PC-9 (cell line): ENCODE measurements at places on chromosomes 2 and 18. TPM values are rescaled to one million over a fixed set of nuclear protein-coding genes. Genes with fewer than 3 reads are reported as not detected.

- no peak overlapping the region for H3K4me3 ChIP-seq
- H3K27me3 ChIP-seq: no peaks in the 10 kb centered on the region
- H3K36me3 ChIP-seq: no peaks in the 10 kb centered on the region
- H3K27ac ChIP-seq: no peak overlapping the region
- no peaks in the 10 kb centered on the region for H3K4me1 ChIP-seq
- DNase-seq: no peak
These were observed 200.8 kb downstream of the PLCL1 start for GRCh38 chr2:198004921-198005829.

DNA sequence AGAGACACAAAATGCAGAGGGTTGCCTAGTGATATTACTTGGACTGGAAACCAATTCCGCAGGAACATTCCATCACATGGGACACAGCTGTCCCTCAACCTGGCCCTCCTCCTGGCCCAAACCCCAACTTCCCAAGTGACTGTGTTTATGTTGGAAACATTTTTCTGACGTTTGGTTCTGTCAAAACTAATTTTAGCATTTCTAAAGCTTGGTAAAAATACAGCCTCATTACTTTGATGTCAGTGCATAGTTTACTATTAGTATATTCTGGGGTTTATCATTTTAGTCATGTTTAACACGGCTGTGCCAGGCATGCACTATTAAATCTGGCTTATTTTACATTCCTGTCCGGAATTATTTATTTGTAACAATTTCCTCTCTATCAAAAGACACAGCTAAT lies 69.9 kb downstream of the GLI2 start:
- H3K27me3 ChIP-seq: peaks cover 31% of the 10 kb centered on the region; the same call in 1 of the 2 replicates
- DNase-seq: no peak
- no peaks in the 10 kb centered on the region for H3K4me1 ChIP-seq
- no peaks in the 10 kb centered on the region for H3K36me3 ChIP-seq
- no peak overlapping the region for H3K4me3 ChIP-seq
- no peak overlapping the region for H3K27ac ChIP-seq

DNA sequence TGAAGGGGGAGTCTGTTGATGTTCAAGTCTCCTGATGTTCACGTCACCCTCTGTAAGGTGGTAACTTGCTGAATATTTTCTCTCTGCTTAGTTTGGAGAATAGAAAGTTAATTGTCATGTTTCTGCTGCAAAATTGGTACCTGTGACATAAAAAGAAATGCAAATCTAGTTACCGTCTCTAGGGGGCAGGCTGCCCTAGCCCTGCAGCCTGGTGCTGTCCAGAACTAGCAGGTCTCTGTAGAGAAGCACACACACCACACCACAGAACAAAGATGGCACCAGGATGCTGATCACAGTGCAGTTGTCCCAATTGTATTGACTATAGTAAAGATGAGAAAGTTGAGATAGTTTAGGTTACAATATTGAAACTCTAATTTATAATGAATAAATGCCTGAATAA lies 47.0 kb downstream of the SLC9A4 start:
- H3K4me1 ChIP-seq: peaks cover 22% of the 10 kb centered on the region
- no peak overlapping the region for H3K4me3 ChIP-seq
- no peaks in the 10 kb centered on the region for H3K27me3 ChIP-seq
- H3K36me3 ChIP-seq: no peaks in the 10 kb centered on the region; the same call in 1 of the 2 replicates
- H3K27ac ChIP-seq: no peak overlapping the region

DNA sequence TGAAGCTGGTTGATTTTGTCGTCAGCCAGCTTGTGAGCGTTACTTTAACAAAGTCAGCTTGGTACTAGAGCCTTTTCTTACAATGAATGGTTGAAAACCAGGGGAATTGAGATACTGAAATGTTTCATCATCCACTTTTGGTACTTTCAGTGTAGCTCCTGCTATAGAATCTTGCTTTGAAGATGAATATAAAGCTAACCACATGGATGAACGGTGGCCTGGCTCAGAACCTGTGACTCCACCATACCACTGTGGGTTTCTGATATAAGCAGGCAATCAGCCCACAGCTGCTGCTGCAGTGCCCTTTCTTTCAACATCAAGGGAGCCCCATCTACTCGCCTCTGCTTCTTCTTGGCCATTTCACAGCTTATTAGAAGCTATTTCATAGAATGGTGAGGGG lies 53.2 kb upstream of the GPR45 start:
- H3K27ac ChIP-seq: no peak overlapping the region
- H3K27me3 ChIP-seq: peaks cover 53% of the 10 kb centered on the region
- H3K4me1 ChIP-seq: peaks cover 11% of the 10 kb centered on the region; the same call in 1 of the 2 replicates
- H3K36me3 ChIP-seq: no peaks in the 10 kb centered on the region
- H3K4me3 ChIP-seq: no peak overlapping the region

GRCh38 chr2:215435870-215436704 lies at the start of gene FN1:
Gene FN1 (minus strand): TSS chr2:215436068. CDS start chr2:215435802, 266 bp downstream.
- no peak for DNase-seq
- H3K36me3 ChIP-seq: no peaks in the 10 kb centered on the region

GRCh38 chr2:207041786-207042554 lies 102.7 kb downstream of the CPO start:
- H3K27ac ChIP-seq: no peak overlapping the region
- no peak for DNase-seq
- no peak overlapping the region for H3K4me3 ChIP-seq
- H3K4me1 ChIP-seq: no peaks in the 10 kb centered on the region
- no peaks in the 10 kb centered on the region for H3K36me3 ChIP-seq

- no peaks in the 10 kb centered on the region for H3K27me3 ChIP-seq
- H3K4me1 ChIP-seq: no peaks in the 10 kb centered on the region
- H3K36me3 ChIP-seq: no peaks in the 10 kb centered on the region
- DNase-seq: no peak
These were observed 96.8 kb upstream of the THUMPD2 start for GRCh38 chr2:39875914-39876267.

DNA sequence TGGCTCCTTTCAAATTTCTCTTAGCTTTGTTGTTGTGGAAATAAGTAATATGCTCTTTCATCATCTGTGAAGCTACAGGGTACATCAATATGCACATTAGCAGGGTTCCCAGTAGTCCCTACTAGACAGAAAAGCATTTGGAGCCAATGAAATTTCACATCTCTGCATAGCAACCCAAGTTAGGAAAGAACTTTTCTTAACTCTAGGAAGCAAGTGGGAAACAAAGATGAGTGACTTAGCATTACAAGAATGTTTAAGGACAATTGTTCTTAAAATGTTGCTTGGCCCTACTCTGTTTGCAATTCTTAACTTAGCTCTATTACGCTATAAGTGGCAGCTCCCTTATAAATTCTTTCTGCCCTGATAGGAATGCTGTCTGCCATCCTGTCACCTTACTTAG lies 39.6 kb downstream of the ZEB2 start:
- H3K36me3 ChIP-seq: no peaks in the 10 kb centered on the region
- no peaks in the 10 kb centered on the region for H3K27me3 ChIP-seq
- peak; percentile 3 for DNase-seq
- H3K4me1 ChIP-seq: peaks cover 20% of the 10 kb centered on the region
- no peak overlapping the region for H3K4me3 ChIP-seq
- H3K27ac ChIP-seq: no peak overlapping the region

- no peak for DNase-seq
- no peaks in the 10 kb centered on the region for H3K4me1 ChIP-seq
- no peak overlapping the region for H3K4me3 ChIP-seq
- no peaks in the 10 kb centered on the region for H3K27me3 ChIP-seq
- H3K36me3 ChIP-seq: no peaks in the 10 kb centered on the region
These were observed 42.3 kb upstream of the IGFBP5 start for GRCh38 chr2:216737676-216738075.

DNA sequence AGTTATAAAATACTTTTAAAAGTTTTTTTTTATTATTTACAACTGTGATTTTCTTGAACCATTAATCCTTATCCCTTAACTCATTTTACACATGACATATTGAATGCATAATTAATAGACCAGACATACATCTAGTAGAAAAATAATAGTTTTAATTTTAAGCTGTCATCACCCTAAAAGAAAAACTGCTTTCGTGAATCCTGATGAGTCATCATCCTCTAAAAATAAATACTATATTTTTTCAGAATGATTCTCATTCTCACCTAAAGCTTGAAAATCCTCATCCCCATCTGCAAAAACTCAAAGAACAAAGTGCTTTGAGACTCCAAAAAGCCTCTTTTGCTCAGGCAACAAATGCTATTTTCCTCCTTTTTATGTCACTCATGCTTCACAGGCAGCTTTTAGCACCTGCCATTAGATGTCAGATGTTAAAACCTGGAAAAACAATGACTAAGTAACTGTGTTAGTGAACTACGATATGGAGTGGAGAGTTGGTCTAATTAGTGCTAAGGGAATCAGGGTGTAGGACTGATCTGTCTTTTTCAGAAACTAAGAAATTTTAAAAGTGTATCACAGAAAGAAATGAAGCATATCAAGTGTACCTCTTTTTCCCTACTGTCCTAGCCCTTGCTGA lies 297.6 kb downstream of the TMX3 start:
- DNase-seq: no peak
- H3K27ac ChIP-seq: no peak overlapping the region
- no peak overlapping the region for H3K4me3 ChIP-seq
- no peaks in the 10 kb centered on the region for H3K36me3 ChIP-seq
- H3K27me3 ChIP-seq: no peaks in the 10 kb centered on the region

DNA sequence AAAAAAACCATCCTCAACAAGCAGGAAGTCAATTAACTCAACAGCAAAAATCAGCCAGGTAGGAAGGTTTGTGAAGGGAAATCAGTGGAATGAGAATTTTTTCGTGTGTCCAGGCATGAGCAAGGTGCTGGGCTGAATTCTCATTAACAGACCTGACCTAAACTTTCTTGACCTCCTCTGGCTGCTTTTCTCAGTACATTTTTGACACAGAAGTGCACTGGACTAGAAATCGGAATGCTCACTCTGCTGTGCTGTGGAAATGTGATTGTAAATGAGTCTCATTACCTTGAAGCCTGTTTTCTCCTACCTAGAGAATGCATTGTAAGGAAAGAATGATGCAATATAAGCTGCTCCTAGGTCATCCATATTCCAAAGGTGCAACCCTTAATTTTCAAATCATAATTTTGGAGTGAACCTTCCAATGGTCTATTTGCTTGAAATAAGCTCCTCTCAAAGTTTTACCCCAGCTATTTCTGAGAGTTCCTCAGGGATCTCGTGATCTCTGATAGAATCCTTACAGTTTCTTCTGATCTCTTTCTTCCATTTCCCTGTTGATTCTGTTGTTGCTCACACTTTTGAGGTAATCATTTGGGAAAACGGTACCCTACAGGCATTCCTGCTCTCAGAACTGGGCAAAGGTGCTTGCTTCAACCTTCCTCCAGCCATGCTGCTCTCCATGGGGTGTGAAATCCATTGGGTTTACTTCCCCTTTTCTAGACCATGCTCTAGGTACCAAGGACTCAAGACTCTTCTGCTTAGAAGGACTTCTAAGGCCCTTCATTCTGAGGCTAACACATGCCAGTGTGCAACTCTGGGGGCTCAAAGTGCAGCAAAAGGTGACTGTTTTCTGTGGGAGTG lies 104.9 kb upstream of the ITPRID2 start:
- no peak for DNase-seq
- H3K27me3 ChIP-seq: no peaks in the 10 kb centered on the region
- H3K4me3 ChIP-seq: no peak overlapping the region
- peaks cover 4% of the 10 kb centered on the region; the same call in 1 of the 2 replicates for H3K36me3 ChIP-seq

DNA sequence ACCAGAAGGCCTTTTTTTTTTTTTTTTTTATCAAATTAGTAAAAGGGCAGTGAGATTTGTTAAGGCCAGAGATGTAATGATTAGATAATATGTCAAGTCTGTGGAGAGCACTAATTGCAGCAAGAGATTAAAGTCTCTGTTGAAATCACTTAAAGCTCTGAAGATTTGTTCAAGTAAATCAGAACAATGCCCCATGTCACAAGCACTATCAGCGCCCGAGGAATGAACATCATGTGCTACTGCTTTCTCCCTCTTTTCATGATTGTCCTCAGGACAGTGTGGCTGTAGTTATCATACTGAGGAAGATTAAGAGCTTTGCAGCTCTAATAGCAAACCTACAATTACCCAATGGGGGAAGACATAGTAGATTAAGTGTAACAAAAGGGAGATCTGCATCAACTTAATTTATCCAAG lies 71.1 kb downstream of the TDRD15 start:
- H3K4me1 ChIP-seq: no peaks in the 10 kb centered on the region
- DNase-seq: no peak
- H3K4me3 ChIP-seq: no peak overlapping the region
- H3K27ac ChIP-seq: no peak overlapping the region

GRCh38 chr18:71707400-71707799 lies 836.7 kb downstream of the CBLN2 start:
- no peaks in the 10 kb centered on the region for H3K4me1 ChIP-seq
- DNase-seq: no peak
- H3K27me3 ChIP-seq: no peaks in the 10 kb centered on the region
- H3K27ac ChIP-seq: no peak overlapping the region
- H3K36me3 ChIP-seq: no peaks in the 10 kb centered on the region
- no peak overlapping the region for H3K4me3 ChIP-seq

DNA sequence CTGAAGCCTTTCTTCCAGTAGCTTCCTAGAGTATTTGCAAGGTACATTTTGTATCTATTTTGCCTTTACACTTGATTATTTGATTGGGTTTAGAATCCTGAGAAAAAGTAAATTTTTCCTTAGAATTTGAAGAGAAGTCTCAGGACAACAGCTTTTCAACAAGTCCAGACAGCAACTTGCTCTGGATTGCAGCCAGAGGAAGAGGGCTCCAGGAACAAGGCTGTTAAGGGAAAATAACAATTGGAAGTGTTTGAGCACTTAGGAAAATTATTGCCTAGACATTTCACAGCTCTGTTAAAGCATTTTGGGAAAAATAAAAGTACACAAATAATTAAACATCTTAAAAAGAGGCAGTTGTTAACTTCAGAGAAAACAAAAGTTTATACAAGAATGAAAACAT lies 58.3 kb upstream of the RAPGEF4 start:
- no peaks in the 10 kb centered on the region for H3K27me3 ChIP-seq
- DNase-seq: no peak
- H3K27ac ChIP-seq: no peak overlapping the region
- peaks cover 15% of the 10 kb centered on the region for H3K4me1 ChIP-seq
- no peak overlapping the region for H3K4me3 ChIP-seq

DNA sequence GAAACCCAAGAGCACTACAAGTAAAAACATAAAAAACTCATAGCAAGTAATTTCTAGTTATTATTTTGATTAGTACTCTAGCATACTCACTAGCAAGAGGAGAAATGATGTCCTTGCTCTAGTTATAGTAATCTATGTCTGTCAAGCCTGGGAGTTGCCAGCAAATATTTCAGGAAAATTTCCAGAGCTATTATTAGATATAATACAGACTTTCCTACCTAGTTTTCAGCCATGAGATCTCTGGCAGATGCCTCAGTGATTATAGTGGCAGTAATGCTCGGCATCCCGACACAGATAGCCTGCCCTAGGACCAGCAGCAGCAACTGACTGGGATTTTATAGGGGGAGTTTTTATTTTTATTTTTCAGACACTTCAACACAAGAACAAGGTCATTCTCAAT lies 224.4 kb downstream of the ZNF385B start:
- H3K27ac ChIP-seq: no peak overlapping the region
- DNase-seq: no peak
- H3K36me3 ChIP-seq: no peaks in the 10 kb centered on the region
- H3K4me3 ChIP-seq: no peak overlapping the region
- no peaks in the 10 kb centered on the region for H3K4me1 ChIP-seq
- H3K27me3 ChIP-seq: no peaks in the 10 kb centered on the region

Gene FBXO41
- 16.4 and 25.8 TPM in 2 replicates for total RNA-seq

Gene ONECUT2
- total RNA-seq: 0.35 and 0.40 TPM in 2 replicates

Gene HOXD8
- total RNA-seq: 0.39 and 0.50 TPM in 2 replicates

Gene NOSTRIN
- 0.48 and 0.68 TPM in 2 replicates for total RNA-seq

Gene FER1L5
- 0.09 TPM in 1 of 2 replicates, not detected in the other for total RNA-seq

Gene PRKCE
- 21.7 and 24.0 TPM in 2 replicates for total RNA-seq

Gene CDCA7
- total RNA-seq: 26.1 and 34.2 TPM in 2 replicates

Gene GALR1
- not detected in 2 replicates for total RNA-seq

Gene GKN1
- not detected in 2 replicates for total RNA-seq

Gene POTEC
- total RNA-seq: not detected in 2 replicates

Gene IL1F10
- total RNA-seq: not detected in 2 replicates
